ENCODE measurements at places on chromosomes 7 and 10.

DNA sequence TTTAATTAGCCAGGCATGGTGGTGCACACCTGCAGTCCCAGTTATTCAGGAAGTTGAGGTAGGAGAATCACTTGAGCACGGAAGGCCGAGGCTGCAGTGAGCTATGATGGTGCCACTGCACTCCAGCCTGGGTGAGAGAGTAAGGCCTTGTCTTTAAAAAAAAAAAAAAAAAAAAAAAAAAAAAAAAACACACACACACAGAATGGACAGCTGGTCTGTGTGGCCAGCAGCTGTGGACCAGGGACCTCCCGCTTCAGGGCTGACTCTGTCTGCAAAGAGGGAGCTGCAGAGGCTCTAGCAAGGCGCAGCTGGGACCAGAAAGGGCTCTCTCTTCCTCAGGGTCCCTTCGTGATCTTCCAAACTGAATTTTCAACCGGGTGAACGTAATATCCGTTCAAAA lies 53.6 kb upstream of the DNAAF5 start:
- no peak for DNase-seq

- DNase-seq: no peak
Observed at GRCh38 chr7:17401791-17402627, 103.6 kb downstream of the AHR start.

GRCh38 chr10:106960812-106961211 lies 203.7 kb downstream of the SORCS1 start:
- no peak for DNase-seq

GRCh38 chr10:81814842-81815241 lies 60.2 kb upstream of the NRG3 start:
- no peak for DNase-seq

- DNase-seq: peak; percentile 7
Observed at GRCh38 chr7:67392596-67393438, 396.2 kb downstream of the TYW1 start.

DNA sequence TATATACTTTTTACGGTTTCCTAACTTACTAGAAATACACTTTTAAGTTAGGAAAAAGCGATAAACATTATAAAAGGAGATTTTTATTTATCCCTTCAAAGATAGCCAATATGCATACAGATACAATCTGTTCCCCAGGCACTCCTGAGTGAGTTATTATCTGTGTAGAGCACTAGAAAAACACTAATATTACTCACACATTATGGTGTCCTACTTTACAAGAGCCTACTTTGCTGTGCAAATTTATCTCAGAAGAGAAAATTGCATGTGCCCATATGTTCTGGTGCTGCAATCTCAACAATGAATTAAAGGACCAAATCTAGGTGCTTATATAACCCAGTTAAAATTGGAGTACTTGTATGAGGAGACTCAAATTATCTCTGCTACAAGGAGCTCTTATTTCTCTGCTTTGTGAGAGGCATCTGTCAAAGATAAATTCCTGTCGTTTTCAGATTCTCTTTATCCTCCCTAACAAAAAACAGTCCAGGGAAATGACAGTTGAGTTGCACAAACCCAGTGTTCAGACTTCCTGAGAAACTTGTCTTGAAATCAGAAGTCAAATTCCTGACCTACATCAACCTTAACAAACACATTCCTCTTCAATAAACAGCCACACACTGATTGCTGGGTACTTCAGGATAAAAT lies 28.9 kb downstream of the CPA1 start:
- no peak for DNase-seq

- DNase-seq: no peak
Observed at GRCh38 chr7:26376175-26376917, 84.7 kb downstream of the SNX10 start.

DNA sequence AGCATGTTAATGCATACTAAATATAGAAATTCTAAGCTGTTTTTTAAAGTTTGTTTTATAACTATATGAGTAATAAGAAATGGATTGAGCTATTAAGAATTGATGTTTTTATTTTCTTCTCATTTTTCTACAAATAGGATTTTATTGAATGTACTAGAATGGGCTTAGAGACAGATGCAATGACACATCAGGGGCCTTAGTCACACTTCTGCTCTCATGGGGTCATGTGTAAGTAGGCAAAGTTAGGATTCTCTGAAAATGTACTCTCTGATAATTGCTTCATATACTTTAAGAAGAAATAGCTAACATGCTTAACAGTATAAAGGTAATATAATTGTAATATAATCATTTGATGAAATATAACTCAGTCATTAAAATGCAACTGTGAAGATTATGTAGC lies 154.6 kb downstream of the ZNF438 start:
- DNase-seq: no peak
